ELF-1 (cell line): ENCODE measurements at places on chromosomes 3 and 15.

DNA sequence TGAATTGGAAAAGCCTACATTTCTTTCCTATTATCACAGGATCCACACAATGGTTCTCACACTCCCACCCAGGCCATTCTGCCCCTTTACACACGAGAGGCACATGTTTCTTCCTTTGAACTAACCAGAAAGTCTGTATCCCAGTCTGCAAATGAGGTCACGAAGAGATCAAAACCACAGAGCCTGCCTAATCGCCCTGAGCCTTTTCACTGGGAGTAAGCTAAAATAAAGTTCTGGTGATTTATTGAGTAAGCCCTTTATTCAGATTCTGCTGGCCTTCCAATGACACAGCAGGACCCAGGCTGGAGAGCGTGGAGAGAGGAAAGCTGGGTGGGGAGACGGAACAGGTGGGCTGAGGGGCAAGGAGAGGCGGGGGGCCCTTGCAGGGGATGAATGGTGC is 78.7 kb downstream of the ATP1B3 start:
- DNase-seq, result no peak

DNA sequence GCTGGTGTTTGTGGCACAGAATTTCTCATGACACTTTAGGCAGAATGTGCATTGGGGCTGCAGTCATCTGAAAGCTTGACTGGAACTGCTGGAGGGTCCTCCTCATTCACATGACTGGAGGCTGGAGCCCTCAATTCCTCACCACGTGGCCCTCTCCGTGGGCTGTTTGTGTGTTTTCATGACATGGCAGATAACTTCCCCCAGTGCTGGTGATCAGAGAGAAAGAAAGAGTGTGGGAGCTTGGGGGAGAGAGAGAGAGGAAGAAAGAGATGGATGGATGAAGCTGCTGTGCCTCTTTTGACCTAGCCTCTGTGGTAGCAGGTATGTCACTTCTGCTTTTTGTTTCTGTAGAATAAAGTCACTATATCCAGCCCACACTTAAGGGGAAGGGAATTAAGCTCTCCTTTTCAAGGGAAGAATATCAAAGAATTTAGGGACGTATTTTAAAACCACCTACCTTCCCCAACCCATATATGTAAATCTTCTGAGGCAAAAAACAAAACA is 169.6 kb upstream of the IL12A start:
- DNase-seq, result no peak

DNA sequence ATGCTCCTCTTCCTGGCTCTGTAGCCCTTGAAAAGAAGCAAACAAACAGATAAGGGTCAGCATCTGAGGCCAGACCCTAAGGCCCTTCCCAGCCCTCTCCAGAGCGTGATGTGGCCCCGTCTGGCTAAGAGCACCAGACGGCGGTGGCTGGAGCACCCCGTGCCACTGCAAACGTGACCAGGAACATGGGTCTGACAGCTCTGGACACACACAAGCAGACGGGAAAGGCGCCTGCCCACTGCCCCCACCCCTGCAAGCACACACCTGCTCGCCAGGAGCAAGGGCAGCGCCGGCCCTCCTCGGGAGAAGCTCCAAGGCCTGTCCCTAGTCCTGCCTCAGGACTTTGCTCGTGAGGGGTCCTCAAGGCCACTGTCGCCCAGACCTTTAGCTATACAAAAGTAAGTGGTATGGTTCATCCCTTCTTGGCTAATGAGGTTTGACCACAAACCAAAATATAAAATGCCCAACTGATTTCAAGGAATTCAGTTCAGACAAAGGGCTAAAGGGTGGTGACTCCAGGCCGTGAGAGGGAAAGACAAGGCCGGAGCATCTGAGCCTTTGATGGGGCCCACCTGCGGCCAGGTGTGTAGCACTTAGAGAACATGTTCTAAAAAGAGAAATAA is 90.4 kb downstream of the XXYLT1 start:
- DNase-seq, result no peak

DNA sequence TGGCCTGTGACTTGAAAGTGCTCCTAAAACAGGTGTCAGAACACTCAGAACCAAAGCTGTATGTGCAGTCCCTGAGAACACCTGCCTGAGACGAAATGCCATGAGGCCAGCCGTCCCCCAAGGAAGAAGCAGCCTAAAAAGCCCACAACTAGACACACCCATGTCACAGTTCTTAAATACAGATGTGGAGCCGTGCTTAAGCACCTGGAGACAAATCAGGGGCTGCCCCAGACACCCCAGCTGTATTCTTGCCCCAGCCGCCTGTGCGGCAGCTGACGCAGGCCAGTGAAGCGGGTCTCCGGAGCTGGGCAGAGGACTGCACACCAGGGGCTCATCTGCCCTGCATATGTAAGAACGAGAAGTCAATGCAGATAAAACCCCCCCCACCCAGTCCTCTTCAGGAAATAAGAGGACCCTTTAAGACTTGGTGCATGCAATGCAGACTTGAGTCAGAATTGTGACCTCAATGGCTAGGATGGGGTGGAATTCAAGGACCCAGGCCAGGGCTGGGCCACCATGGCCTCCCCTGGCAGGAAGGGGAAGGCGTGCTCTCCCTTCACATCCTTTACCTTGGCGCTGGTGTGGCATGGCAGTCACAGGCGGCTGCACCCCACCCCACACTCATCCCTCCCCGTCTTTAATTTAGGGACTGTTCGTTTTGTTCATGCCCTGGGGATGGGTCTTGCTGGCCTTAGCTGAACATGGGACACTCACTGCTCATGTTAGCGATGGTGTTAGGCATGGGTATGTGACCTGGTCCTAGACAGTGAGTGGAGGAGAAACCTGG is 27.7 kb upstream of the PLXNA1 start:
- DNase-seq, result no peak

GRCh38 chr3:181288145-181288544 is 298.6 kb upstream of the DNAJC19 start:
- DNase-seq, result no peak

GRCh38 chr3:99765042-99765942 is 52.4 kb upstream of the CMSS1 start:
- DNase-seq, result no peak

DNA sequence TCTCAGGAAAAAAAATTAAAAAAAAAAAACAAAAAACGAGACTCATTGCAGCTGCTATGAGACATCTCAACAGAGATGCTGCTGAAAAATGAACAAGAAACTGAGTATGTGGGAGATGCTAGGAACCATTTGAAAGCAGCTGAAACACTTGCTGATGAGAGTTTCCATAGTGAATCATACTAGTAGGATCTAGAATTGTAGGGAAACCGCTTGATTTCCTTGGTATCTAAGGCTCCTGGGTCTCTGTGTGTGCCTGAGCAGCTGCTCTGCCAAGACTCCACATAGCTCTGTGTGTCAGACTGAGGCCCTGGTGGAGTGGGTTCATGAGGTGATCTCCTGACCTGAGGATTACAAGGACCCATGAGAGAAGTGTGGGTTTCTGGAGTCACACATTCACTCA is 313.4 kb upstream of the NECTIN3 start:
- no peak for DNase-seq
